CD4-positive, alpha-beta T cell treated with Interleukin-17A for 4 hours (primary cell): ENCODE measurements at places on chromosomes 12 and 14.

DNA sequence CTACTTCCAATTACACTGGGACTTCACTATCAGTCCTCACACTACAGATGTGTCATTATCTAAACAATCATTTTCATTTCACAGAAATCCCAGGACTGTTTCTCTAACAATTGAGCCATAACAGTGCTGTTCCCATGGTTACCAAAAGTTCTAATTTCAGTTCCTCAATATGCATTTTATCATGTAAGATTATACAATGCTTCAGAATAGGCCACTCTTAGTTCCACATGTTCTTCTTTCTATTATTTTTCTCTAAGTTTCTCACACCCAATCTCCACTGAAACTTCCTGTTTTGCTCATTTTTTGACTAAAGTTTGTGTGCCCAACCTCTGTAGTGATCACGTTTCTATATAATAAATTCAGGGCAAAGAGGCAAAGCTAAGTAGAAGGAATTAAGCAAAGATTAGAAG is 185.8 kb downstream of the DUSP6 start:
- no peak for DNase-seq

DNA sequence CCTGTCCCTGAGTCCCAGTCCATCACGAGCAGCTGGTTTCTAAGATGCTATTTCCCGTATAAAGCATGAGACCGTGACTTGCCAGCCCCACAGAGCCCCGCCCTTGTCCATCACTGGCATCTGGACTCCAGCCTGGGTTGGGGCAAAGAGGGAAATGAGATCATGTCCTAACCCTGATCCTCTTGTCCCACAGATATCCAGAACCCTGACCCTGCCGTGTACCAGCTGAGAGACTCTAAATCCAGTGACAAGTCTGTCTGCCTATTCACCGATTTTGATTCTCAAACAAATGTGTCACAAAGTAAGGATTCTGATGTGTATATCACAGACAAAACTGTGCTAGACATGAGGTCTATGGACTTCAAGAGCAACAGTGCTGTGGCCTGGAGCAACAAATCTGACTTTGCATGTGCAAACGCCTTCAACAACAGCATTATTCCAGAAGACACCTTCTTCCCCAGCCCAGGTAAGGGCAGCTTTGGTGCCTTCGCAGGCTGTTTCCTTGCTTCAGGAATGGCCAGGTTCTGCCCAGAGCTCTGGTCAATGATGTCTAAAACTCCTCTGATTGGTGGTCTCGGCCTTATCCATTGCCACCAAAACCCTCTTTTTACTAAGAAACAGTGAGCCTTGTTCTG is 41.6 kb downstream of the DAD1 start:
- DNase-seq, result peak; percentile 40

- DNase-seq, result no peak
These were observed 4.3 kb downstream of the GOLT1B start for GRCh38 chr12:21505888-21506287.

DNA sequence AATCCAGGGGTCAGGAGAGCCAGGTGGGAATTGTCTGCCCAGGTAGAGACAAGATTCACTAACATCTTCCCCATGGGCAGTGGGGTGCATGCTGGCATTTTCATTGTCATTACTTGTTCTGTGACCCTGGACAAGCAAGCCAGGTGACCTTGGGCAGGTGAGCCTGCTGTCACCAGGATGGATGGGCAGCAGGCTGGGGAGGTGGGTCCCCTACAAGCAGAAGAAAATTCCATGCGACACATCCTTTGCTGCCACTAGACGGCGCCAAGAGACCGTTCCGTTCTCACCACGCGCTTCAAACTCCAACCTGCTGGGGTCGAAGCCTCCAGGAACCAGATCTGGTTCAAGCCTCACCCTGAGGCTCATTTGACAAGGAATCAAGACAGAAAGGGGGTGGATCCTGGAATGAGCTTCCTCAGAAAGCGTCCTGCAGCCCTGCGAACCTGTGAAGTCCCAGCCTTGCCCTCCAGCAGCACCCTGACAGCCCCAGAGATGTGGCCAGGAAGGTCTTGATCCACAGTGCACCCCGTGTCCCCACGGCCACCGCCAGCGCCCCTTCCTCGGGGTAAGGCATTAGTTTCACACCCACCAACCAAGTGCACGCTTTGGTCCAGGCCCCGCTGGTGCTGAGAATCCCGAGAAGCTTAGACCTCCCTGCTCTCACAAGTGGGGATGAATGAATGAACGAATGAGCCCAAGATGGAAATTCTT is 3.2 kb upstream of the DYNC1H1 start:
- peak; percentile 83 for DNase-seq

DNA sequence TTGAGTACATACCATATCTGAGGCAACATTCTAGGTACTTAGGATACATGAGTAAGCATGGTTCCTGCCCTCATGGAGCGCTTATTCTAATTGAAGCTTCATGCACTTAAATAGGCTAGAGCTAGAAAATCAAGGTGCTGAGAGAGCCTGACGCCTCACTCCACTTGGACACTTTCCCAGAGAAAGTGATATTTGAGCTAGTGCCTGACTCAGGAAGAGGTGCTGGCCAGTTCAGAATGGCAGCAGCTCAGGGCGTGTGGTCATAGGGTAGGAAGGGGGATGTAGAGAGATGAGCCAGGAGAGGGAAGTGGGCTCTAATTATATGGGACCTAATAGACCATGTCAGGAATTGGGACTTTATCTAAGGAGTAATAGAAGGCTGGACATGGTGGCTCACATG is 33.3 kb downstream of the TULP3 start:
- DNase-seq, result no peak

GRCh38 chr12:58883576-58884334 is 36.5 kb downstream of the LRIG3 start:
- DNase-seq, result no peak

- no peak for DNase-seq
These were observed 26.4 kb upstream of the DICER1 start for GRCh38 chr14:95183532-95184412.

DNA sequence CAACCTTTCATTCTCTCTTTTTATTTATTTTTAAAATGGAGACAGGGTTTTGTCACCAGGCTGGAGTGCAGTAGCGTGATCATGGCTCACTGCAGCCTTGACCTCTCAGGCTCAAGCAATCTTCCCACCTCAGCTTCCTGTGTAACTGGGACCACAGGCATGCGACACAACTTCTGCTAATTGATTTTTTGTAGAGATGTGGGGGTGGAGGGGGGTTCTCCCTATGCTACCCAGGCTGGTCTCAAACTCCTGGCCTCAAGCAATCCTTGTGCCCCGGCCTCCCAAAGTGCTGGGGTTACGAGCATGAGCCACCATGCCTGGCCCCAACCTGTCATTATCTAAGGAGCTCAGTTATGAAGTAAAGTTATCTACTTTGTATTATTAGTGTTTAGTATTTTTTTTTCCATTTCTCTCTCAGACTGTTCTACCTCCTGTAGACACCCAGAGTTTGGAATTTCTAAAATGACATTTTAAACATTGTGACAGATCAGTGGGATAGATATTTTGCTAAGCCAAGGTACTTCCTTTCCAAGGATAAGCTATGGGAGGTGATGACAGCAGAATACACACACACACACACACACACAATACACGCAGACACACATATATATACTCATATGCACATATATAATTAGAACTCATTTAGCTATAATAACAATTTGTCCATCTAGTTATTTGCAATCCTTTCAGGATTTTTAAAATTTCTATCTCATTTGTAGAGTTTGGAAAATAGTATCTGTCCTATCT is 2.1 kb upstream of the USP44 start:
- DNase-seq, result no peak

DNA sequence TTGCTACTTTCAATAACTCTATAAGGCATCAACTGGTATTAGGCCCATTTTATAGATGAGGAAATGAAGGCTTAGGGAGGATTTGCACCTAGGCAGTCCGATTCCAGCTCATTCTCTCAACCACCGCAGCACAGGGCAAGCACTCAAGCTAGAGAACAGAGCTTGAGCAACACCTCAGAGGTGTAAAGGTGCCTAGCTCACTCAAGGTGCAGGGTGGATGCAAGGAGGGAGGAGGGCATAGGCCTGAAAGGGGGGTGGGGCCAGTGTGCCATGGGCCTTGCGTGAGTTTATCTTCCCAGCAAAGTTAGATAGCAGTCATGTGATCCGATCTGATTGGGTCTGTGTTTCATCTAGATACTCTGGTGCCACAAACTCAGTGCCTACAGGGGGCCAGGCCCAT is 10.2 kb upstream of the EMP1 start:
- no peak for DNase-seq

DNA sequence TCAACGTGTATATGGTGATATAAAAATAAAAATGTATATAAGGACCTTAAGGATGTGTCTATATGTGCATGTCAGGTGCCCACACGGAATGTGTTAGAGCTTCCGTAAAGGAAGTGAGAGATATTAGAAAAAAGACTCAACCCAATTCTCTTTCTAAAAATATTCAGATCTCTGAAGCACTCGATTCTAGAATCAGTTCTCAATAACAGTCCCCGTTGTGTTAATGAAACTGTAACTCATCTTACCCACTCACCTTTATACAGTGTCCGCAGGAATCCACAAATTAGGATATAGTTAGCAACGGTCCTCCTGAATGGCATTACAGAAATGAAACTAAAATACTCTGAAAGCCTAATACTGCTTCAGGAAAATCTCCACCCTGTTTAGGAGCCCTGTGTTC is 29.3 kb downstream of the GRIN2B start:
- no peak for DNase-seq

GRCh38 chr14:32985866-32986265 is 47.2 kb downstream of the NPAS3 start:
- DNase-seq, result no peak
